ENCODE measurements at places on chromosomes 12 and 14.

DNA sequence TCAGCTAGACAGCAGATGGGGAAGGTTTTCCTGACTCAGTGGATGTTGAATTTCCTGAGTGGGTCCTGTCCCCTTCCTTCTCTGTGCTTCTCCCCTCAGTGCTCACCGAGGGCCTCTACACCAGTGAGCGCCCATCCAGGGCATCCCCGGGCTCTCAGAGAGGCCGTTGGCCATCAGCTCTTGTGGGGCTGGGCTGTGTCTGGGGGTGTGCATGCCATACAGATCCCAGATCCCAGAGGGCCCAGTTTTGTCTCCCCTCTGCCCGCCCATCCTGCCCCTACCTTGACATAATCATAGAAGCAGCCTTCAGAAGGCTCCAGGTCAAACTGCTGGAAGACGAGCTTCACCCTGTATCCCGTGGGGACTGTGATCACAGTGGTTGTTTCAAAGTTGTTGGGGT is 1.1 kb downstream of the C1R start:
- DNase-seq, result no peak

GRCh38 chr14:41608681-41609390 is 2.2 kb downstream of the LRFN5 start:
- no peak for DNase-seq

DNA sequence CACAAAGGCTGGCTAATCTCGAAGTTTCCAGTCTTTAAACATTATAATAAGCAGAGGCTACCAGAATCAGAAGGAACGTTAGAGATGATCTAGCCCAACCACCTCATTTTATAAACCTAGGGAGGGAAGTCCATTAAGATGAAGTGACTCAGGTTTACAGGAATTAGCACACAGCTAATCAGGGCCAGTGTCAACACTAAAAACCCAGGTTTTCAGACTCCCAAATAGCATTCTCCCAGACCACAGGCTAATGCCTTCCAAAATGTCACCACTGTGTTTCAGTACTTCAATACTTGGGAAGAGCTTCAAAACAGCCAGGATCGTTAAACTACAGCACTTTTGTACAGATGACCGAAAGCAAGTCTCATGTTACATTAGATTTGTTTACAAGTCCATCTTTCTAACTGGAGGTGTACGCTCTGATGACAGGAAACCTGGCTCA is 89.2 kb downstream of the FOXN3 start:
- no peak for DNase-seq

GRCh38 chr14:20427231-20428009 is 8.5 kb downstream of the KLHL33 start:
- DNase-seq, result no peak

DNA sequence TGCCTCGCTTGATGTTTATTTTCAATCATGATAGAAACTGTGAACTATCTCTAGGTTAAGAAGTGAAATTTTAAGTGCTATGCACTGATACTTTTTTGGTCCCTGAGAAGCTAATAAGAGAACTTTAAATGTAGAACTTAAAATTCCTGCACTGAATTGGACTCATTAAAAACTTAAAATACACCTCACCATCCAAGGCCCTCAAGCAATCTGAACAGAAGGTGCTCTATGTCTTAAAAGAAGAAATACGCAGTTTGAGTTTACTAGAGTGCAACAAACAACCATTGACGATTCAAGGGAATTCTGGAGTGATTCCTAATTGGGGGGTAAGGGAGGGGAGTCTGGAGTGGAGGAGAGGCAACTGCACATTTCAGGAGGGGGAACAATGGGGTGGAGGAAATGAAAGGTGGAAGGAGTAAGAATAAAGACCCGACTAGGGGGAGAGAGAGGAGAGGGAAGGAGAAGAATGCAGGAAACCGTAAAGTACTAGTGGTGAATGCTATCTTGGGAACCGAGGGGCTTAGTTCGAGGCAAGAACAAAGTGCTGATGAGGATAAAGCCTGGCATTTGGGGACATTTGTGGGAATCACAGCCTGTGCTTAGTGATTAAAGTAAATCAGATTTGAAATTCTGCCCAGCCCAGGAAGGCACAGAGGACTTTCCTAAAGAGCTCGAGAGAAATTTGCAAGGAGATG is 389.7 kb downstream of the AACS start:
- DNase-seq, result no peak

GRCh38 chr14:30317729-30318128 is 241.2 kb upstream of the G2E3 start:
- no peak for DNase-seq

DNA sequence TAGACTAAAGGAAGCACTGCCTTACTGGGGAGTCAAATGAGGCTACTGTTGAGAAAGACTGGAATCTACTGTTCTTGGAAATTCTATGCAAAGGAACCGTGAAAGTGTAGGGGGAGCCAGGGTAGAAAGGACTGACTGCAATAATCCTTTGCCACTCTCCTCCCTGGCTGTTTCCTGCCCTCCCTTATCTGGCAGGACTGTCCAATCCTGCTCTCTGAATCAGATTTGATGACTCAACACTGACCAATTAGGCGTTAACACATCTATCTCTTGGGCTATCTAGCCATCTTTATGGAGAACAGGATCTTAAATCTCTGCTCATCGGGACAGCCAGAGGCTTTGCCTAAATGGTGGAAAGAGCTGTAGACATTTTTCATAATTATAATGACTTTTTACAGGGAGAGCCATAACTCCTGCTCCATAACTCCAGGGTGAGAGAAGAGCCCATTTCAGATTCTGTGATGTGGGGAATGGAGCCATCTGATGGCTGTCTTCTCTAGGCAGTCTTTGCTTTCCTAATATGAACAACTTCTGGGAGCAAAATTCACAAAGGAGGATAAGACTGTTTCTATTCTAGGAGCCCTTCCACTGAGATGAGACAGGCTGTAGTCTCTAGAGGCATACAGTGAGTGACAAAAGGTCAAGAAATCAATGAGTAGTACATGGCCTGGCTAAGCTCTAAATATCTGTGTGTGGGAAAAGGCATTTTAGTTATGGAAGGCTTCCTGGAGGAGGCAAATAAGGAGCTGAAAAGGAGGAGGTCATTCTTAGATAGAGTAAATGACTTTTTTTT is 68.9 kb upstream of the CISTR start:
- DNase-seq, result no peak

DNA sequence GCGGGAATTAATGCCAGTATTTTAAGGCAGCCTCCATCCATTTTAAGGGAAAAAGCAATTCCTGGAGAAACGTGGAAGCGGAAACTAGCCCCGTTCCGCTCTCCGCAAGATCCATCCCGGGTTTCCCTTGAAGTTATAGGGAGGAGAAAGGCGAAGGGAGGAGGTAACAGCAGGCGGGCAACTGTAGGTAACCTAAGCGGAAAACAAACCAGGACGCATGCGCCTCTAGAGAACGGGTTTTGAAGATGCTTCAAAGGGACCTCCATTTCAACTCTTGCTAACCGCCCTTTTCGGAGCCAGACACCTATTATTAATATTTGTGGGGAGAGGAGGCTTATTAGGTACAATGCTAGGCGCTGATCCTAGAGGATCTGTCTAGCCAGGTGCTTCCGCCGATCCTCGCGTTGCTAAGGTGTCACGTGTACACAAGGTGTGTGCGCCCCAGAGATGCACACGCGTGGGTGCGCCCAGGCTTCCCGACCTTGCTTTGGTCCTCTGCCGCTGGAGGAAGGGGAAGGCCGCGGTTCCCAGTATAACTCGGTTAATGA is 6.2 kb downstream of the TBX5 start:
- no peak for DNase-seq

DNA sequence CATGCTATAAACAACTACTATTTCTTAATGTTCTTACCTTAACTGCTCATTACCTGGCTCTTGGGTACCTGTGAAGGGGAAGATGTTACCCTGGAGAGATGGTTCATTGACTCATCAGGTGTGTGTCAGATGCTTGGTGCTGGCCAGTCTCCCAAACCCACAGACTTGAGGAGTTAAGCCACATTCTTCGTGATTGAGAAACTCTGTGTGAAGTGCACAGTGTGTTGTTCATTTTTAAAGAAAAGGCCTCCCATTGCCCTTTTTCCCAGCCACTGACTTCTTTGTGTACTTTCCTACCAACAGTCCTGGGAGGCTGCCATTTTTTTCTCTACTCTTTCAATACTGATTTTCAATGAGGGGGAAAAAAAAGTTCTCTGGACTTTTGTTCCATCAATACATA is 3.2 kb downstream of the MGST1 start:
- DNase-seq, result no peak

DNA sequence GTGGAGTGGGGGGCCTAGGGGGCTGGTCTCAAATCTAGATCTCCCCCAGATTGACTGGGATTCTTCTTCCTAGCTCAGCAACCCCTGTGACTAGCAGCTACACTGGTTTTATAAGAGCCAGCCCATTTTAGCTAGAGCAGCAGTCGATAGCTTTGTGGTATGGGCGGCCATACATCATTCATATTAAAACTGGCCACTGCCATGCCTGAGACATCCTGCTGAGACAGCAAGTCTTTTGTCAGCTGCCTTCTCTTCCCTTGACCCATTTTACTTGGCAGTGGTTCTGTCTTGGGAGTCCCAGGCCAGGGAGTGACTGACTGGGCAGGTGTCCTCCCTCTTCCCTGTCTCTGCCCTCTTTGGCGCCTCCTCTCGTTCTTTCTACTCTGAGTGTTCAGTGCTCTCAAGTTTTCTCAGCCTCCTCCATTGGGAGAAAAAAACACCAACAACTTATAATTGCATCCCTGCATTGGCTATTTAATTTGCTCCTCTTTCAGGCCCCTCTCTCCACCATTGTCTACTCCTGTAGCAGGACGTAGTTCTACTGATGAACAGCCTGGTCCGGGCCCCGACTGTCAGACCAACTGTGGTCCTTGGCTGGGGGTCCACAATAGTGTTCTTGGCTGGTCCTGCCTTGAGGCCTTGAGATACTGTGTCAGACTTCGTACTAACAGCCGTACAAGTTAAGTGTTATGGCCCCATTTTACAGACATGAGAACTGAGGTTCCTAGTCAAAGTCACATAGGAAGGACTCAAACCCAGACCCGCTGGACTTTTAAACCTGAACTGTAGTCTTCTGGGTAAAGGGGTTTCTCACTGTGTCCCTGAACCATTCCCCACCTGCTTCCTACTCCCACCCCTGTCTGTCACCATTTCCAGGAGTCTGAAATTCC is 18.3 kb upstream of the JDP2 start:
- DNase-seq, result no peak

- DNase-seq, result no peak
Observed at GRCh38 chr12:83939718-83940117, 972.9 kb downstream of the SLC6A15 start.

GRCh38 chr12:64335886-64336466 is 54.6 kb downstream of the C12orf56 start:
- no peak for DNase-seq

DNA sequence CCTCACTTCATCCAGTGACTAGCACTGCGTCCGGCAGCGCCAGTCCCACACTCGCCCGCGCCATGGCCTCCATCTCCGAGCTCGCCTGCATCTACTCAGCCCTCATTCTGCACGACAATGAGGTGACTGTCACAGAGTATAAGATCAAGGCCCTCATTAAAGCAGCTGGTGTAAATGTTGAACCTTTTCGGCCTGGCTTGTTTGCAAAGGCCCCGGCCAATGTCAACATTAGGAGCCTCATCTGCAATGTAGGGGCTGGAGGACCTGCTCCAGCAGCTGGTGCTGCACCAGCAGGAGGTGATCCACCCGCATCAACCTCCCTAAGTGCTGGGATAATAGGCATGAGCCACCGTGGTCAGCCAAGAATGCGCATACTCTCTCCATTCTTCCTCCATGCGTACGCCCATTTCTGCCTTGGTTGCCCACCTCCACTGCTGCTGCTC is 59.9 kb downstream of the IRF2BPL start:
- DNase-seq, result no peak

DNA sequence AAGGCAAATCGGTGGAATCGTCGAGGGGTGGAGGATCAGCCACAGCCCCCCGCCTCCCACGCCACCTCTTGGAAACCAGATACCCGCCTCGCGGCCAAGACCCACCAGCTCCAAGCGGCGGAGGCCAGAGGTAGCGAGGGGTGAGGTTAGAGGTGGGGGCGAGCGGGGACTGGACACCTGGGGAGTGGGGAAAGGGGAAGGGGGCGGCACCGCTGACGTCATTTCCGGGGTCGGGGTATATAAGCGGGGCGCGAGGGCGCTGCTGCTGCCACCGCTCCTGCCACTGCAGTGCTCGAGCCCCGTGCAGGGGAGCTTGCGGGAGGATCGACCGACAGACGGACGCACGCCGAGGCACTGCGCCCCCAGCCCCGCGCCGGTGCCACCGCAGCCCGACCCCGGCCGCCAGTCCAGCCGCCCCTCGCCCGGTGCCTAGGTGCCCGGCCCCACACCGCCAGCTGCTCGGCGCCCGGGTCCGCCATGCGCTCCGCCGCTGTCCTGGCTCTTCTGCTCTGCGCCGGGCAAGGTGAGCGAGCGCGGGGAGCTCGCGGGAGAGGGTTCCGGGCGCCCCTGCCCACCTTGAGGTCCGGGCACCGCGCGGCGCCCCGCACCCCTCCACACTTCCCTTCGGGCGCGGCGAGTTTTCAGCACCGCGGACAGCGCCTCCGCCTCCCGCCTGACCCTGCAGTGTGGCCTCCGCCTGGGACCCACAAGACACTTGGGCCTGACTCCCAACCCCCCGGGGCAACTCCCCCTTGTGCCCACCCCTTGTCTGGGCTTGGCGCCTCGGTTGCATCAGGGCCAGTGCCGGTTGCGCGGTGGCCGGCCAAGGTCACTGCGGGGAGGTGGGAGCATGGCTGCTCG is at the start of gene CHGA:
CHGA (plus strand) TSS at position 268 of the 861 bp plus-strand sequence; CDS start at position 478, 210 bp downstream.
- DNase-seq, result peak; percentile 15

DNA sequence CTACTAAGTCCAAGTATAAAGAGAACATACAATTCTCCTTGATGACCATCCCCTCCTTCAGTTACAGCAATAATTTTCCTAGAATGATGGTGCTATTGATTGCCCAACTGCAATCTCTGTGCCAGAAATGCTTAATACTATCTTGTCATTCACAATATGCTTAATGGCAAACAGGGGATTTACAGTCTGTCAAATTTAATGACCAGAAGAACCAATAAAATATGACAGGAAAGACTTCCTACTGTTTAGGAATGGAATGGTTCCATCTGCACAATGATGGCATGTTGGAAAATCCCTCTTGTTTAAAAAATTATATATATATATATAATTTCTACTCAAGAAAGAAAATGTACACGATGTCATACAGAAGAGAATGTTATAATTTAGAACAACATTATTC is 623.2 kb downstream of the CCER1 start:
- no peak for DNase-seq

DNA sequence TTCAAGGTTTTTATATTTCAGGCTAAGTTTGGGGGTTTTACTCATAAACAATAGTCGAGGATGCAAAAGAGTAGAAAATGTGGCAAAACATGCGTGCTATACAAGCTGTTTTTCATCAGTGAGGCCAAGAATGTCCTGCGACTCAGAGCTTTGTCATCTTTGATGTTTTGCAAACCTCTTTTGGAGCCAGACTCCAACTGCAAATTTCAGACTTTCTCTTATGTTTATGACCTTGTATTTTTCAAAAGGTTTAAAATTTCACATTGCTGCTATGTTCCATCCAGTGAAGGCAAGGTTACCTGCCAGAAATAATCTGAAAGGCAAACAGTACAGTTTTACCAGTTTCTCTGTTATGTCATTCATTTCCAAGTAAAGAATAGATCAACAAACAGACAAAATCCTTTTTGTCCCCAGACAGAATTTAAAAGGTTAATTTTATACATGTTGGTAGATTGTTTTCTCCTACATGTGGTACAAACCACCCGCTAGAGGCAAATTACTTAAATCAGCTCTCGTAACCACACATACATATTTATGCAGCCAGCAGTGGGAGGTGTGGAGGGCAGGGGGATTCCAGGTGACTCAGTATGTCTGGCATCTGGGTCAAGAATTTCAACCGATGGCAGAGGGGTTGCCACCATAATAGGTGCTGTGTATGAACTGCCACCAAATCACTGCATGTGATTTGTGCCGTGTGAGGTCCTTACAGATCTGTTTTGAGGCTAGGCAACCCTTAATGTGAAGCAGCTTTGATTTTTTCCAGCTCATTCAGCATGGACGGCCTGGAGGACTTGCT is 119.8 kb upstream of the CPM start:
- peak; percentile 10 for DNase-seq
